Left cardiac atrium (tissue), 4 donors: ENCODE measurements at places on chromosomes 1 and 21. TPM values are rescaled to one million over a fixed set of nuclear protein-coding genes. Genes with fewer than 3 reads are reported as not detected.
A peak's percentile ranks its signal among the peaks of the same experiment; 100 is the strongest.

Gene NTMT2
- 0.73 TPM for total RNA-seq

Gene ERICH3
- not detected for total RNA-seq

Gene NHLH1
- total RNA-seq: not detected

Gene ZNF593OS
- not detected for total RNA-seq

Gene TAS1R1
- not detected for total RNA-seq

GRCh38 chr1:21594501-21594900 is 74.7 kb downstream of the RAP1GAP start:
- DNase-seq: no peak

DNA sequence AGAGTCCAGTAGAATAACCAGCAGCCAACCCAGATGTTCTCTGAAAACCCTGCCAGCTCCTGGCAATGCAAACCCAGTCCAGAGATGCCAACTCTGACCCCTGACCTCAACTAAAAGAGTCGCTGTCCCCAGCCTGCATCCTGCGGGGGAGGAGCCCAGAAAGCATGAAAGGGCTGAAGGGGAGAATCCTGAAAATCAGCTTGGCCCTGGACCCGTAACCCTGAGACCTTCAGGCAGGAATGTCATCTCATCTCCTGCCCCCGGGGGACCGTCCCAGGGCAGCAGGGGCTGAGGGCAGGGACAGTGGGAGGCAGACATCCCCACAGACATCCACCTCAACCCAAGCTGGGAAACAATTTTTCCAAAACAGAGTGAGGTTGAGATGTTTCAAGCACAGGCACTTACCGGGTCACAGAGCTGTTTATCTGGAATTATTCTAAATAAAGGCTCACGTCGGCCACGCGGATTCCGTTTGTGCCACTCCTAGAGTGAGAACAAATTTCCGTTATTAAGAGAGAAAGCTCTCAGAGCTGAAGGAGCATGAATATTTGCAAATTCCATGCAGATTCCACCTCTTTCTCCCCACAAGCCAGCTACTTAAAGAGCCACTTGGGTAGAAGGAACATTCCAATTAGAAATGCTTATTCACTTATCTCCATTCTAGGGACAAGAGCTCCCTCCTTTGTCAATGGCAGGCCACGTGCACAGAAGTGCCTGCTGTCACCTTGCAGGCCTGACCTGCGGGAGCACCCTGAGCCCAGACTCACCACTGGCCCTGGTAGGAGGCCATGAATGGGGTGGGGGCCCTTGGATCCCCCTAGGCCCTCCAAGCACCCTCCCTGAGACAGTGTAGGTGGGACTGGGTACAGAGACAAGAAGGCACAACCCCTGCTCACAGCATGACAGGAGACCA is 240.1 kb downstream of the NPHP4 start:
- no peak for DNase-seq

DNA sequence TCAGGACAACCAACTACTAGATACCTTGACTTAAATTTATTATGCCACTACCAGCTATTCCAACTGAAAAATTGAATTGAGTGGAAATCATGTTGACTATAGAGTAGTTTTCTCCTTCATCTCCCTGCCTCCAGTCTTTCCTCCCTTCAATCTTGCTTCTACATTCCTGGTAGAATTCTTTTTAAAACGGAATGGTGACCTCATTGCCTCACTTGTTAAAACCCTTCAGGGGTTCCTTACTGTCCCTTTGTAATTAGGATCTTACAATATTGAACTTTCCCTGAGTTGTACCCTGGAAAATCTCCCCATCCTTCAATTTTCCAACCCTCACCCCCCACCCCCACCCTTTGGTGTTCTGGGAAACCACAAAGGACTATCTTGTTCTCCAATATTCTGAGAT is 82.8 kb upstream of the ZNF326 start:
- DNase-seq: no peak

- DNase-seq: no peak
Measured at GRCh38 chr1:92544756-92545165, 58.0 kb upstream of the GFI1 start.

DNA sequence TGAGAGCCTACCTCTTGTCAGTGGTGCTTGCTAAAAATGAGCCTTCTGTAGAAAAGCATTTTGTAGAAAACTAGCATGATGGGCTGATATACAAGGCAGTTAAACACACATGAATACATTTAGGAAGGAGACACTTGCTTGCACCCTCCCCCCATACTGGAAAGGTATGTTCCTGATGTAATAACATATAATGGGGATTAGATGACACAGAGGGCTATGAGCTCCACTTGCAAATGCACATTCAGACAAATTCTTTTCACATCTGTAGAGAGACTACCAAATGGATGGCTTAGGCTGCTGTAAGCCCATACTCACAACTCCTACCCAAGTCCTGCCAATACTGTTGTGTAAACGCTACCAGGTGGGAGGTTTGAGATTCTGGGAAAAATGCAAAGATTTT is 634.0 kb downstream of the SMYD3 start:
- DNase-seq: no peak

DNA sequence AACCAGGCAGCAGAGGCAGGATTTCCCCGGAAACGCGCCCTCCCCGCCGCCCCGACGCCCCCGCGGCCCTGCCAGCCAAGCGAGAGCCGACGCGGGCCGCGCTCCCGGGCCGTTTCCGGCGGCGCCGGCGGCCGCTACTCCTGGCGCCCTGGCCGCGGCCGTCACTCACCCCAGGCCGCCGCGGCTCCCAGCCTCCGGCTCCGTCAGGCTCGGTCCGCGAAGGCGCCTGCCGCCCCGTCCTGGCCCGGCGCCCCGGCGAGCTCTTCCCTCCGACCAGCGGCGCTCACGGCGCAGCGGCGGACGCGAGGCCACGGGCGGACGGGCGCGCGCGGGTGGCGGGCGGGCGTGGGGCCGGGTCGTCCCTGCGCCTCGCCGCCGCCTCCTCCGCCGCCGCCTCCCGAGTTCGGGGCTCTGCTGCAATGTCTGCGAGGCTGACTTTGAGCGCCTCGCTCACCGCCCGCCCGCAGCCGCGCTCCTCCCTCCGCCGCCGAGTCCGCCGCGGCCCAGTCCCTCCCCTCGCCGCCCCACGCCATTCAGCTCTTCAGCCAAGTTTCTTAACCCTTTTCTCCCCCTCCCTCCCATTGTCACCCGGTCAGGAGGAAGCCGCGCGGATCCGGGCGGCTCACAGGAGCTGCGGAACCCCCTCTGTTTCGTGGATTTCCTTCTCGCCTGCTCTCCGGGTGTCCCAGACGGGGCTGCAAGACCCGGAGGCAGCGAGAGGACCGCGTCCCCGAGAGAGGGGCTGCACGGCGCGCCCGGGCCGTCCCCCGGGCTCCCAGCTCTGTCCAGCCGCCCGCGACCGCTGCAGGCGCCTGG is at the start of gene NRIP1:
TSS of gene NRIP1 (minus strand) at position 425 of the 816 bp plus-strand sequence. CDS start 96,808 bp downstream, outside the sequence.
- DNase-seq: peak; percentile 94

- DNase-seq: no peak
Measured at GRCh38 chr1:246066573-246066972, 440.5 kb downstream of the SMYD3 start.

GRCh38 chr21:28089599-28090441 is 902.9 kb downstream of the LTN1 start:
- DNase-seq: no peak

DNA sequence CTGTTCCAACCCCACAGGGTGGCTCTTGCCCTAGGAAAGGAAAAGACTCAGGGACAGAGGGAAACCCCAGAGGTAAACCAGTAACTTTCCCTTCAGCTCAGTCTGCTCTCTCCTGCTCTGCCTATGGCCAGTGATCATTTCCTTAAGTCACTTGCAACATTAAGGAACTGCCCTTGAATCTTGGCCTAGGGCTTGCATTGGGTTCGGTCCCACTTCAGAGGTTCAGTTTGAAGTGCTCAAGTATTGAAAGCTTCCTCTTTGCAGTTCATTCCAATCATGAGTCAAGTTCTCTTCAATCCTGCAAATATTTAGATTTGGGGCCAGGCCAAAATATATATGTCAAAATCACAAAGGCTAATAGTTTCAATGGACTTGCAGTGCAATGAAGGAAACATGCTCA is 97.7 kb upstream of the IRF2BP2 start:
- DNase-seq: no peak

DNA sequence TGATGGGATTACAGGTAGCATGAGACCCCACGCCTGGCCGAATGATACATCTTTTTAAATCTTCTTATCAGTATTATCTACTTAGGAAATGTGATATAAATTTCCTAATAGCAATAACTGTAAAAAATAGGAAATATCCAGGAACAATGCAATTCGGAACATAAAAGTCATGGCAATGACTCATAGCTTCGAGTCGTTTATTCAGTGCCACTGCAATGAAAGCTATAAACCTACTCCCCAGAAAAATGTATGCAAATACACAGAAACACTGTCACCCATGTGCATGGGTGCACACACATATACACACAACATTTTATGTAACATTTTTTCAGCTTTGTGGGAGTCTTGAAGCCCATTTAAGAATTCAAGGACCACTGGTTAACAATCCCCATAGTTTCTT is 194.6 kb downstream of the PATJ start:
- DNase-seq: no peak

DNA sequence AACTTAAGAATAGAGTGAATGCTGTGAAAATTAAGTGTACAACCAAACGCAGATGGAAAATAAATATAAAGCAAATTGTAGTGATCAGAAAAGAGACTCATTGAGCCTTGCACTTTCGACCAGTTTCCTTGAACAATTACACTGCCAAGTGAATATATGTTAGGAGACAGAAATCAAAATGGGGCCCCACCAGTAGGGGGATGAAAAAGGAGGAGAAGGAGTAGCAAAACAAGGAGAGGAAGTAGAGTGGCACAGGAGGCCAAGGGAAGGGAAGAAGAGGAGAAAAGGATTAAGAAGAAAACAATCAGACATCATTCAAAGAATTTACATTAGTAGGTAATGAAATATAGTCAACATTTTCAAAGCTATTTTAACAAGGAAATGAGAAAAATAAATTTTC is 1770.6 kb downstream of the PLA2G4A start:
- no peak for DNase-seq

GRCh38 chr21:42025376-42026081 is 15.4 kb upstream of the ZBTB21 start:
- no peak for DNase-seq

DNA sequence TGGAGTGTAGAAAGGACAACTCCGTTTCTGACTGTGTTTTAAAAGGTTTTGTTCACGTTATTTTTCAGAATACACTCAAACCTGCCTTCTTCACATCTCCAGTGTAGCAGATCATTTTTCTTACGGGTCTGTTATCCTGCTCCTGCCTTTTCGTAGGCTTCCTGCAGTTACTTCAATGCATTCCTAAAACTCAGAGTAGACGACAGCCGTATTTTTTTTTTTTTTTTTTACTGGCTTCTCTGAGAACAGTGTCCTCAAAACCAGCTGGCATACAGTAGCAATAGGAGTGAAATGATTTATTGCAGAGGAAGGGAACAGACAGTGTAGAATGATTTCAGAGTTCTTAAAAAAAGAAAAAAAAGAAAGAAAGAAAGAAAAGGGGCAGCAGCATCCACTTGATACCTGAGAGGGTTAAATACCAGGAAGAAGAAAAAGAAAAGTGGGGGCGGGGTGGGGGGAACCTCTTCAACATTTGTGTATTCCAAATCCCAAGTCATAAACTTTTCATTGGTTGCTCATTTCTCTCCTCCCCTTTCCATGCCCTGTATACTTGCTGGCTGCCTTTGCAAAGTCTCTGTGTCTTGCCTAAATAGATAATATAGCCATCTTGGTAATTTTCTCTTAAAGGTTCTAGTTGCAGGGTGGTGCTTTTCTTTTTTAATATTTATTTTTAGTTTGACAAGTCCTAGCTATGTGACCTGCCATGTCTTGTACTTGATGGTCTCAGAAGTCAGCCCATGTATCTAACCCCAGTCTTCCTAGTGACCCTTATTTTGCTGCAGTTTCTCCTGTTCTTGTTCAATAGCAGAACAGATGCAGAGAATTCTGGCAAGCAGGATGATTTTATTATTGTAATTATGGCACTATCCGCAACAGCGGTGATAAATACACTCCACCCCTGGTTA is 2.8 kb downstream of the TGFB2 start:
- DNase-seq: no peak
